ENCODE measurements at places on chromosomes 4 and X.

GRCh38 chr4:108144451-108144850 lies 24.3 kb downstream of the LEF1 start:
- DNase-seq = no peak

DNA sequence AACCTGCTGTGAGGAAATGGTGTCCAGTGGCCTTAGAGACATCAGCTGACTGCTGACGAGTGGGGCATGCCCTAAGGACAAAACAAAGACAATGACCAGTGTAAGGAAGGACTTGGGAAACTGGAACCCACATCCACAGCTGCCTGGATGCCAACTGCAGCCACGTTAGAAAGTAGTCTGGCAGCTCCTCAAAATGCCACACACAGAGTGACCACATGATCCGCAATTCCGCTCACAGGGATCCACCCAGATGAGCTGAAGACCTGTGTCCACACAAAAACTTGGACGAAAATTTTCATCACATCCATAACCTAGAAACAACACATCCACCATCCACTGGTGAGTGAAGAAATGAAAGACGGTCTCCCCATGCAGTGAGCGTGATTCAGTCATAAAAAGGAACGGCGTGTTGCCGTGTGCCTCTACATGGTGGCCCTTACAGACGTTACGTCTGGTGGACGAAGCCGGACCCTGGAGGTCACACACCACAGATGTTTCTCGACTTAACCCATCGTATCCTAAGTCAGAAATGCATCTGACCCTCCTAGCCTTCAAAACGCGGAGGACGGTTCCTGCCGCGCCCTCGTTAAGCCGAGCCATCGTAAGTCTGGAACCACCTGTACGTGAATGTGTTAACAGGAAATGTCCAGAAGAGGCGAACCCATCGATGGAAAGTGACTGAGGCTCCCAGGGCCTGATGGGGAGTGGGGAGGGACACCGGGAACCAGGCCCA lies 40.6 kb upstream of the MXD4 start:
- no peak for DNase-seq

DNA sequence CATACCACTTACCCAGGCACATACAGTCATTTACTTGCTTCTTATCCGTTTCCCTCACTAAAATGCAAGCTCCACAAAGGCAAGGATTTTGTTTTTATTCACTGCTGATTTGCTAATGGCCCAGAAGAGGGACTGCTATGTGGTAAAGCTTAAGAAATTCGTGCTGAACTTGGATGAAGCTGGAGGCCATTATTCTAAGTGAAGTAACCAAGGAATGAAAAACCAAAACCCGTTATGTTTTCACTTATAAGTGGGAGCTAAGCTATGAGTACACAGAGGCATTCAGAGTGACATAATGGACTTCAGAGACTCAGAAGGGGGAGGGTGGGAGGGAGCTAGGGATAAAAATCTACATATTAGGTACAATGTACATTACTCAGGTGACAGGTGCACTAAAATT lies 47.2 kb downstream of the RAB33B start:
- no peak for DNase-seq

DNA sequence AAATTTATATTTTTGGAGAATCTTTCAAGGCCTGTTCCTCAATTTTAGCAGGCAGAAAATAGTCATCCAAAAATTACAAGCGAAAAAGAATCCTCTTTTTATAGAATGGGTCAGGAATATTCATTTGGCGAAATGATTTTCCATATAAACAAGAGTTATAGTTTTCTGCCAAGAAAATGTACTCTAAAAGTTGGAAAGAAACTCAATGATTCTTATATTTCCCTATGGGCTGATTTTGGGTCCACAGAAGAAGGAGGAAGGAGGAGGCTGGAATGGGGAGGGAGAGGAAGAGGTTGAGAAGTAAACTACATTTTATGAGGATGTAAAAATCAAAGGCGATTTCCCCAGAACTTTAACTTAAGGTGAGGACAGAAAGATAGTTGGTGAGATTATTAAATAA lies 159.3 kb downstream of the DCAF12L1 start:
- DNase-seq = no peak

DNA sequence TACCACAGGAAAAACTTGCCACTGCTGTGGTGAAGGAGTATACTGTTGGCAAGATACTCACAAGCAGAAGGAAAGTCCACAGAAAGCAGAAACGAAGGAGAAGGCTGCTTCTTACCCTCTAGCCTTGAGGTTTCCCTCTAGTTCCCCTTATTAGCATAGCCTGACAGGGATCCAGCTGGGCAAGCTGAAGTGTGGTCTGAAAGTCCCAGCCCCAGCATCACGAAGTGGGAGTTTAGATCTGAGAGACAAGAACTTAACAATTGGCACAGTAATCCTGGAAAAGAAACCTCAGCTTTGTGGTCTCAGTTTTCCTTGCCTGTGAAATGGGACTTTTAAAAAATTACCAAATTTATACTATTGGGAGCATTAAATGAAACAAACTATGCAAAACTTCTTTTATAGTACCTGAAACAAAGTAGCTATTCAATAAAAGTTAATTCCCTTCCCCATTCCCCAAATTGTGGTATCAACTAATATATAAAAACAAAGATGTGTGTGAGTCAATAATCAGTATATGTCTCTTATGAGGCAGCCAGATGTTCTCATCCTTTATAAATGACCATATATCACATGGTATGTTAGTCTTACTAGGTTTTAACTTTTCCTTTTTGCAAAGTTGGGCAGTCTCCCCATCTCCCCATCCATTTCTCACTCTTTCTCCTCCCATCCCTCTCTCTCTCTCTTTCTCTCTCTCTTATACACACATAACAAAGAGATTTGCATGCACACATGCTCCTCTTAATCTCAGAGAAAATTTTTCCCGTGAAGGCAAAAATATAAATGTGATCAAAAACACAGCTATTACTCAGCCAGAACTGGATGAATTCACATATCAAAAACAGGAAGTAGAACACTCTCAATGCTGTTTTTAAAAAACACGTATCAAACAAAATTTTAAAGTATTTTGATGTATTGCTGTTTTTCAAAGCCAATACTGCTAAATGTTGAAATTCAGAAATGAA lies 57.8 kb downstream of the SCFD2 start:
- no peak for DNase-seq

DNA sequence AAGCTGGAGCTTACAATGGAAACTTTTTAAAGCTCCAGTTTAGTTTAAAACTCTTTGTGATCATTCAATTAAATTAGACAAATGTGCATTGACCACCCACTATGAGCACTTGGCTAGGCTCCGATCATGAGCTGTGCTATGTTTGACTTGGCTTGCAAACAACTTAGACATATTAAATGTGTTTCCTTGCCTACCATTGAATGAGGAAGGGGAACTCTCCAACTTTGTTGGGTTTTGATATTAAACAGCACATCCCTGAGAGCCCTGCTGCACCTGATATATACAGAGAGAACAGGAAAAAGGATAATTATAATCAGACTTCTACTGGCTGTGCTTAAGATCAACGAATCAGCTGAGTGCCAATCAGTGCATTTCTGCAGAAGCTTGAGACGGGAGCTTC lies 71.4 kb upstream of the ADGRL3 start:
- DNase-seq = no peak

GRCh38 chrX:100447655-100448397 lies 37.8 kb upstream of the PCDH19 start:
- DNase-seq = no peak

GRCh38 chr4:125043486-125043885 lies 271.3 kb upstream of the FAT4 start:
- DNase-seq = no peak

- no peak for DNase-seq
Measured at GRCh38 chr4:54877006-54877405, 219.2 kb downstream of the KIT start.

GRCh38 chrX:75151827-75152592 lies 4.1 kb downstream of the ABCB7 start:
- DNase-seq = no peak

GRCh38 chr4:151688003-151688784 lies 72.6 kb downstream of the GATB start:
- no peak for DNase-seq

DNA sequence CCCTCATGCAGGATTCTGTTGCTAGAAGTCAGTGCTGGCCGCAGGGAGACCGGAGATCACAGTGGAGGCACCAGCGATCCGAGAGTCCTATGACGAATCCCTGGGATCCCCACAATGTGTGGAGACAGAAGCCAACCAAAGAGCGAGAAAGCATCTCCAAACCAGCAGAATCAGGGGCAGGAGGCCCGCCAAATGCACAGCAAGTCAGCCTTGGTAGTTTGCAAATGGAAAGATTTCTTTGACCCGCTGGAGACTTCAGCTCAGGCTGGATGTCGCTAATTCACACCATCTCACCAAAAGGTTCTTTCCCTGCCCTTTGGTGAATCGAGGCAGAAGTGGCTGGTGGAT lies 505 bp upstream of the PKD2 start:
- DNase-seq = no peak

DNA sequence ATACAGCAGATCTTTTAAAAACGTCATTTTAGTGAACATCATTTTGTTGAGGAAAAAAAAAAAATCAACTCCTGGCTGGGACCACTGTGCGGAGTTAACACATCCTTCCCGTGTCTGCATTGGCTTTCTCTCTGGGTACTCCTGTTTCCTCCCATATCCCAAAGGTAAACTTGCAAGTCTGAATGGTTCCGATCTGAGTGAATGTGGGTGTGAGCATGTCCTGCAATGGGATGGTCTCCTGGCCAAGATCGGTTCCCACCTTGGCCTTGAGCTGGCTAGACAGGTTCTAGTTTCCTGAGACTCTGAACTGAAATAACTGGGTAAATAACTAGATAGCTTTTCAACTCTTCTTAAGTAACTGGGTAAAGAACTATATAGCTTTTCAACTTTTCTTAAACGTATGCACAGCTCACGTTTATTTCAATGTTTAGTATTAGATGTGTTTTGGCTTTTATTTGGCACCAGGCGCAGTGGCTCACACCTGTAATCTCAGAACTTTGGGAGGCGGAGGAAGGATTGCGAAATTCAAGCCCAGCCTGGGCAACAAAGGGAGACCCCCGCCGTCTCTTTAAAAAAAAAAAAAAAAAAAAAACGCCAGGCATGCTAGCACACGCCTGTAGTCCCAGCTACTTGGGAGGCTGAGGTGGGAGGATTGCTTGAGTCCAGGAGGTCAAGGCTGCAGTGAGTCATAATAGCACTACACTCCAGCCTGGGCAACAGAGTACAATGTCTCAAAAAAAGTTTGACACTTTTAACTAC lies 14.0 kb downstream of the RBMX start:
- no peak for DNase-seq

GRCh38 chr4:68673143-68673542 lies 2.7 kb upstream of the UGT2B15 start:
- no peak for DNase-seq

GRCh38 chr4:5526080-5526846 lies 182.1 kb downstream of the EVC2 start:
- no peak for DNase-seq

GRCh38 chr4:3389233-3390215 lies 52.2 kb upstream of the HGFAC start:
- no peak for DNase-seq

DNA sequence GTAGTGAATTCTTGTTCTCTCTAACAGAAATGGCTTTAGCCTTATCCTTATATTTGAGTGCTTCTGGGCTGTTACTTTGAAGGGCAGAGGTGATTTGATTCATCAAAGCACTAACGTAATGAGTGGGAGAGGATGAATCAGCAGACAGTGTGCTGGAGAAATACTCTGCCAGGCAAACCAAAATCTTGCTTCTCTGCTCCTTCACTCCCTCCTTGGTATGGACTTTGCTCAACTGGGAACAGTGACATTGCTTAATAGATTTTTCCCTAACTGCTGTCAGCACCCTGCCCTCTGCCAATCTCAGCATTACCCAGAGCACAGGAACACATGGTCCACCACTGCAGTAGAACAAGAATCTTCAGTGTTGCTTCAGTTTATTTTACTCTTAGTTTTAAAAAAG lies 56.0 kb downstream of the PDLIM5 start:
- no peak for DNase-seq

- no peak for DNase-seq
Measured at GRCh38 chr4:136793848-136794247, 738.4 kb downstream of the PCDH18 start.

GRCh38 chrX:153981771-153982533 lies 9.4 kb downstream of the TMEM187 start:
- no peak for DNase-seq

- no peak for DNase-seq
Measured at GRCh38 chr4:114136069-114136468, 156.6 kb upstream of the ARSJ start.

DNA sequence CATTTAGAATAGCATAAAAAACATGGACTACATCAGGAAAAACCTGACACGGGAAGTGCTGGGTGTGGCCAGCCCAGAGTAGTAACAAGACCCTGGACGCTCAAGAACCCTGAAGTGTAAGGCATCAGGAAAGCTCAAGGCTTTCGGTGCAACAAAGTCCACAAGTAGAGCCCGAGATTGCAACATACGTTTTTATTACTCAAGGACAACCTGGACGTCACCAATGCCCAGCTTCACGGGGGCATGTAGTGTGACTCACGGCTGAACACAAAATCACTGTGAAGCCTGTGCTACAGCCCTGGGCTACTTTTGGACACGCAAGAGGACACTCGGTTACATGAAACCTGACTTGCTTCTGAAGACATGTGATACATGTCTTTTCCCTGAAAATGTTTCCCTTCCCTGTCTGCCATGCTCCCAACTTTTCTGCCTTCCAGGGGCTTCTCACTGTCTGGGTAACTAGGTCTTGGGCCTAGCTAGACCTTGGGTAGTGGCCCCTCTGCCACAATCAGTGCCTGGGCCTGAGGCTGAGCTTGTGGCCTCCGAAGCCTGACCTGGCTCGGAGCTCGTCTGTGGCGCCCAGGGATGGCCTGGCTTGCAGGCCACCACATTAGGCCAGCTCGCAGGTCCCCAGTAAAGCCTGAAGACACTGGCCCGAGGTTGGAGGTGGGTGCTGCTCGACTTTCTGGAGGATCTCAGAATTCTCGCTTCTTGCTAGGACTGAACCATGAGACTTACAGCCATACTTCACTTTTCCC lies 9.2 kb downstream of the IRAK1 start:
- DNase-seq = no peak

- DNase-seq = no peak
Measured at GRCh38 chr4:3304831-3305609, 12.2 kb downstream of the RGS12 start.

DNA sequence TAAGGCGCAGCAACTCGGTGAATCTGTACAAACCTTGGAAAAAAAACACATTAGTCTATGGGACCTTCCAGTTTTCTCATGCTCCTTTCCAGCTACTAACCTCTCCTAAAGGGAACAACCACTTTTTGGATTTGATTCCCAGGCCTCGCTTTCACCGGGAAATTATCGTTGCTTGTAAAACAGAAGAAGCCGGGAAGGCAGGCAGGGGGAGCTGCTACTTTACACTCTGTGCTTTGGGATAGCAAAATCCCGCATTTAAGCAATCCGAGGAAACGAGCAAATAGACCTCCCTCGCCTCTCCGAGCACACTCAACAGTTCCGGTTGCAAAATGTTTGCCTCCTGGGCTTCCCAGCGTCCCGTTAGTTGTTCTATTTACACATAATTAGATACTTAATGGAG lies 1.2 kb downstream of the CD38 start:
- DNase-seq = no peak

DNA sequence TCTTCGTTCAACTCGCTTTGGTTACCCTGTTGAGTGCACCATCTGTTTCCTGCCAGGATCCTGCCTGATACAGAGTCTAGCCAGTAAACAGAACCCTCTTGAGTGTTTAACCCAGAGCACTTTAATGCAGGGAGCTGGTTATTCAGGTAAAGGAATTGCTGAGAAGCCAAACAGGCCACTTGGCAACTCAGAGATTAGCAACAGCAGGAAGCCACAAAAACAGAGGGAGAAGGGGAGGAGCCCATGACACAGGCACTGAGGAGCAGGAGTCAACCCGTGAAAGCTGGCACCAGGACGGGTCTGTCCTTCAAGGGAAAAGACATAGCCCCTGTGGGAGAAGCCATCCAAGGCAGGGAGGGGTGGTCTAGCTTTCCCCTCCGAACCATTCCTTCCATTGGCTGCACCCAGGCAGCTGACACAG lies 641.4 kb downstream of the ZNF674 start:
- no peak for DNase-seq

Data from AG04449 (cell line).